Activated T-cell treated with anti-CD3 and anti-CD28 coated beads for 24 hours (primary cell): ENCODE measurements at places on chromosomes 2 and 18.

DNA sequence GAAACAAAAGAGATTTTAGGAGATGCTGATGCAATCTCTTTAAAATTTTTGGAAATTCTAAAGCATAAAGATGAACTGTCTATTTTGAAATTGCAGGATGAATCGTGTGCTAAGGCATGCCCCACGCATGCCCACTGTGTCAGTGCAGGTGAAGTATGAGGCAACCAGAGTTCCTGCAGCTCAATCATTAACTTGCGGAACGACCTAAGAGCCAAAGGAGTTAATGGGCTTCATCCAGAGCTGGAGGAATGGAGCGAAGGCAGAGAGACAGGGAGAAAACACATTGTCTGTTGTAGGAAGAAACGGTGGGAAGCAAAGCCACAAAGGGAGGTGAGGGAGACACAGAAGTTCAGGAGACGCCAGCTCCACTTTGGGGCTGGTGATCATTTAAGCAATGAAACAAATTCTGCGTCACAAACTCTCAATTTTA, 265.2 kb downstream of the CCDC85A start:
- no peak for DNase-seq

GRCh38 chr2:80169811-80170594, 134.5 kb downstream of the LRRTM1 start:
- DNase-seq, result no peak

GRCh38 chr2:86598966-86599365, 24.7 kb downstream of the RNF103 start:
- DNase-seq, result no peak

- no peak for DNase-seq
These were observed 93.2 kb downstream of the UNC80 start for GRCh38 chr2:209864716-209865295.

- no peak for DNase-seq
These were observed 547.3 kb upstream of the FANCL start for GRCh38 chr2:58788402-58788801.

DNA sequence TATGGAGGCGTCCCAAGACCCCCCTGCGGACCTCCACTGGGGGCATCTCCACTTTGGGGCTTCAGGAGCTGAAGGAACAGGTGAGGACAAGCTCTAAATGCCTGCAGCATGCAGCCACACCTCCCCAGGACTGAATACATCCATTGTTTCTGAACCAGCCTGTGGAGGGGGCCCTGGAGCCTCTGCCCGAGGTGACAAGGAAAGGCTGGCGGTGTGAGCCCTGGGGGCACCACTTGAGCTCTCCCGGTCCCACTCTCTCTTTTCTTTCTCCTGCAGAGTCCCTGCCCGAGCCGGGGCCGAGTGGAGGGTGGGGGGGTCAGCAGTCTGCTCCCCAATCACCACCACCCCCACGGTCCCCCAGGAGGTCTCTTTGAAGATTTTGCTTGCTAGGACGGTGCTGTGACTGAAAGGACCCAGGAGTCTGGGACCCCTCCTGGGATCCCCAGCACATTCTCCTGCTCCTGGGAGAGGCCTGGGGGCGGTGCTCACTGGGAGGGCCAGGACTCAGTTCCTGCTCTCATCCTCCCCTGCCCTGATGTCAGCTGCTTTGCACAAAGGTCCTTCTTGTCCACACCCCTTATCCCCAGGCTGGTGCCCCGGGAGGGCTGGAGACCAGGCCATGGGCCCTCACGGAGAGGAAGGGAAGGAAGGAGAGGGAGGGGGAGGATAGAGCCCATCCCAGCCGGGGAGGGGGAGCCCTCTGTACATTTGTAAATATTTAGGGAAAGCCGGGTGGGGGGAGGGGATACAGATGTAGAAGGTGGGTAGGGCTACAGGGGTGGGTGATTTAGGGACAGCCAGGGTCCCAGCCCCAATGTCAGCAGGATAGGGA, 5.7 kb downstream of the CHPF start:
- no peak for DNase-seq

- DNase-seq, result no peak
These were observed 120.9 kb downstream of the TMEFF2 start for GRCh38 chr2:192073878-192074277.

GRCh38 chr2:134218930-134219658, 34.8 kb upstream of the MGAT5 start:
- no peak for DNase-seq

DNA sequence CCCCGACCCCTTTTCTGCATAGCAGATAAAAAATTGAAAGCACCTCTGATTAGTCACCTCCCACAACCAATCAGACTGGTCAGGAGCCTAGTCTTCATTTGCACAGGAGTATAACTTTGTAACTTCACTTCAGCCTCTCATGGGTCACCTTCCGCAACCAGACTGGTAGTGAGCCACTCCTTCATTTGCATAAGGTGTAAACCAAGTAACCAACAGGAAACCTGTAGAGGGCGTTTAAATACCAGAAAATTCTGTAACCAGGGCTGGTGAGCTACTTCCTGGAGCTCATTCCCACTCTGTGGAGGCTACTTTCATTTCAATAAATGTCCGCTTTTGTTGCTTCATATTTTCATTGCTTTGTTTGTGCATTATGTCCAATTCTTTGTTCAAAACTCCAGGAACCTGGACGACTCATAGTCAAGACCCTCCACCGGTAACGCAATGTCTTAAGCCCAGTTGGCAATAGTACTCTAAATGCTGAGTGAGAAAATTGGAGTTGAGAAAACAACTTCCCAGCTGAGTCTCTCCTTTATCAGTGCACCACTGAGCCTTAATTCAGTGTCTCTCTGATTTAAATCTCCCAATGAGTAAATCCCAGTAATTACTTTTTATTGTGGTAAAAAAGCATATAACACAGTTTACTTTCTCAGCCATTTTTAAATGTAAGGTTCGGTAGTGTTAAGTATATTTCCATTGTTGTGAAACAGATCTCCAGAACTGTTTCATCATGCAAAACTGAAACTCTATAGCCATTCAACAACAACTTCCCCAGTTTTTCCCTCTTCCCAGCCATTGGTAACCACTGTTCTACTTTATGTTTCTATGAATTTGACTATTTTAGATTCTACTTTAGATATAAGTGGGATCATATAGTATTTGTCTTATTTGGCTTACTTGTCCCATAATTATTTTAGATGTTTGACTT, 392.7 kb upstream of the SLC8A1 start:
- DNase-seq, result no peak

DNA sequence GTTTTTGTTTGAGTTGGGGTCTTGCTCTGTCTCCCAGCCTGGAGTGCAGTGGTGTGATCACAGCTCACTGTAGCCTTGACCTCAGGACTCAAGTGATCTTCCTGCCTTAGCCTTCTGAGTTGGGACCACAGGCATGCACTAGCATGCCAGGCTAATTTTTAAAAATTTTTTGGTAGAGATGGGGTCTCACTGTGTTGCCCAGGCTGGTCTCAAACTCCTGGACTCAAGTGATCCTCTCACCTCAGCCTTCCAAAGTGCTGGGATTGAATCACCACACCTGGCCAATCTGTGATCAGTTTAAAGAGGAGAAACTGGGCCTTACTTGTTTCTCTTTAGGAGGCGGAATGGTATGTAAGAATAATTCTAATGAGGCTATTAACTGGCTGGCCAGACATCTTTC, 49.9 kb downstream of the IMPA2 start:
- no peak for DNase-seq

DNA sequence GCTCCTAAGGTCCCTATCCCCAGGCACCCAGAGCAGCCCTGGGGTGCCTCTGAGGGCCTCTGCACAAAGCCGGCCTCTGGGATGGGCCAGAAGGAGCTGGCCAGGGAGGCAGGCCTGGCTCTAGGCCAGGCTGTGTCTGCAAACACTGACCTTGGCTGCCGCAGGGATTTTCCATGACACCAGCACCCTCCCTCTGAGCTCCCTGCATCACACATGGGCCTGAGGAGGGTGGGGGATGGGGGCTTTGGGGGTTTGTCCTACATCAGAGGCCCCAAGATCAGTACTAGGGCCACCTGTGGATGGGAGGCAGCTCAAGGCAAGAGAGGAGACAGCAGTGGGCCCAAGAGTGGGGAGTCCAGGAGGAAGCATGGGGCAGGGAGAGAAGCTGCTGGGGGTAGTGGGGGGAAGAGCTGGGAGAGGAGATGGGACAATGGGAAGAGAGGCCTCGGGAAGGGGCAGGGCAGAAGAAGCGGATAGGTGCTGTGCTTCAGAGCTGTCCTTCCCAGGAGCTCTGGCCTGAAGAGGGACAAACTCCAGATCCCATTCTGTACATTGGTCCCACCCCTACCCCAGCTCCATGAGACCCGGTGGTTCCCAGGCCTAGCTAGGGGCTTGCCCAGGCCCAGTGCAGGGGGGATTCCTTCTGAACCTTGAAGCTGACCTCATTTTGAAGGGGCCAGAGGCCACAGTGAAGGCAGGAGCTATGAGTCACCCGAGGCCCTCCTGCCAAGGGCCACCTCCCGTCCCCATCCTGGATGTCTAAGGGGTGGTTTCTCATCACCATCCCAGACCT, 28.0 kb downstream of the KCNK3 start:
- no peak for DNase-seq

DNA sequence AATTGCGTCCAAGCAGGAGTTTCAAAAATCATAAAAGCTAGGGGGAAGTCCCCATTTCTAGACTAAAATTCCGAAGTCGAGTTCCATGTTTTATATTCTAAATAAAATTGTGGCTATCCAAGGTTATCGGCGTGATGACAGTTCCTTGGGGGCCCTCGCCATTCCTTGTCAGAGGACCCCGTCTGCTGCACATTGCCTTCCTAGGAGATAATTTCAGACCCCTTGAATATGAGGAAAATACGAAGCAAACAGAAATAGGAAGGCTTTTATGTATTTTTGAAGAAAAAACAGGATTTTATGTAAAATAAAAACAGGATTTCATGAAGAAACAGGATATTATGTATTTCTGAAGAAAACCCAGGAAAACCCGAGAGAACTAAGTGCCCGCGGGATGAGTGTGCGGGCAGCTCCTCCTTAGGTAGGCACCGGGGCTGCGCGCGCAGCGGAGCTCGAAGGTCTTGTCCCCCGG, 465 bp upstream of the PLEKHA3 start:
- no peak for DNase-seq

GRCh38 chr2:289362-290089, 1.6 kb upstream of the ALKAL2 start:
- DNase-seq, result no peak

DNA sequence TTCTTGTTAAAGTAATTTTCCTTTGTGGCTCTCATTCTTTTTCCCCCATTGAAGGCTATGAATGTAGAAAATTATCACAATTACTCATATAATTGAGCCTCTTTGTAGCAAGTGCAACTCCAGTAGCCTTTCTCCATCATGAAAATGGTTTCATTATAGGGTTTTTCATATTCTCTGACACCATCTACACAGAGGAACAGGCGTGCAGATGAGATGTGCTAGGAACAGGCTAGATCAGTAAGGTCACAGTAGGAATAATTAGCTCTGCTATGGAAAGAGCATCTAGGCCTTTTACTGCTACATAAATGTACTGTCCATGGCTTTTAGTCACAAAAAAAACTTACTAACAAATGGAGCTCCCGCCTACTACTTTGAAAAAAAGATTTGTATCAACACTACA, 12.6 kb upstream of the DLX1 start:
- no peak for DNase-seq

- no peak for DNase-seq
These were observed 18.6 kb upstream of the KCNG2 start for GRCh38 chr18:79779021-79779699.

DNA sequence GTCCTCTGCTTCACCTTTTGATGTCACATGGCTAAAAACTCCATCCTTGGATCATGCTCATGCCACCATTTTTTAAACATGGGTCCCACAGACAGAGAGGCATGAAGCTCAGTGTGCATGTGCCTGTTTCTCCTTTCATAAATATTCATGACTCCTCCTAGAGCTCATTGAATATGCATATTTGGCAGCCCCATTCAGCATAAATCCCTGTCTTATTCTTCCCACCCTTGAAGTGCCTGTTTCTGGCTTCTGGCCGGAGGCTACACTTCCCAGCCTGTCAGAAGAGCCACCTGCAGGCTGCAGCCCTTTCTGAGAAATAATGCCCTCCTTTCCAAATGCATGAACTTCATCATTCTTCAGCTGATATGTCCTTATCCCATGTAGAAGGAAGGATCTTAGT, 109.7 kb downstream of the LDLRAD4 start:
- no peak for DNase-seq

DNA sequence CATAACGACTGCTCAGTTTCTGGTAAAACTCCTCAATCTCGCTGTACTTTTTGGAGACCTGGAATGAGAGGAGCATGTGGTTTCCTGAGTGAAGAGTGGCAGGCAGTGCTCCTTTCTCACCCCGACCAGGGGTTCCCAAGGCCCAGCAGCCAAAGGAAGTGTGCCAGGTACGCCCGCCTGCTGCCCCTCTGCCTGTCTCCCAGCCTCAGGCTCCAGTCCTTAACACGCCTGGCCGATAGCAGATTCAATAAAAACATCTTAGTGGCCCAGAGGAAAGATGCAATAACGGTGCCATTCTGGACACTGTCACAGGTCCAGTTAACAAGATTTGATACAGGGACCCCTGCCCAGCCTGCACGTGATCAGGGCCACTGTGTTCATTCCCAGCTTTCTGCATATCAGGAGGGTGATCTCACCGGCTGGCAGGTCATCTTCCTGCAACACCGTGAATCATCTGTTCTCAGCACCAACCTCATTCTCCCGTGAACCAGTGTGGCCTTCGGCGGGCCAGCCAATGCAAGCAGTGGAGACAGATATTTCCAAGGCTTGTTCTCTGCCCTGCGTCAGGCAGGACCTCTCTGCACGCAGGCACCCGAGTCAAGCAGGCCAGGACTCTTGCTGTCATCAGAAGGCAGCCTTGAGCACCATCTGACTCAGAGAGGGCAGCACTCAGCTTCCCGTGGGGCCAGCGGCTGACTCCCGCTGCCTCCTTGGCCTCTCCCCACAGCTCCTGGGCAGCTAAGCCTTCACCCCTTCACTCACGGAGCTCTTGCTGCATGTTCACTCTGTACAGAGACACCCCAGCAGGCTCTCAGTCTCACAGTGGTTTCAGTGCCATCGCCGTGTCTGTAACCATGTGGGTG, 9.5 kb downstream of the HS1BP3 start:
- no peak for DNase-seq

DNA sequence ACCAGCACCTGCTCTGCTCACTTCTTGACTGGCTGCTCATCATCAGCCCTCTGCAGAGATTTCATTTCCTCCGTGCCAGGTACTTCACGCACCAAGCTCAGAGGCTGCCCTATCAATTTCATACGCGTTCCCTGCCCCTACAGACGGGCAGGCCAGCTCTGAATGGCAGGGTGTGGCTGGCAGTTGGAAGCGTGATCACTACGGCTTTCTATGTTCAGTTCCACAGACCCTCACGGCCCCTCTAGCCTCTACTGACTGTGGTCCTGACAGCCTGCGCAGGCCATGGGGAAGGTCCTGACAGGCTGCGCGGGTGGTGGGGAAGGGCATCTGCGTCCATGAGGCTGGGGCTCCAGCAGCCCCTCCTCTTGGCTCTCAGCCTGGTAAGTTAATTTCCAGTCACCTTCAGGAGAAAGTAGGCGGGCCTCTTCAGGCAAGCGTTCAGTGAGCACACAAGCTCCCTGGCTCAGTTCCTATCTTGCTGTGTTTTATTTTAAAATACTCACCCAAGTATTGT, 154.8 kb downstream of the ZNF236 start:
- no peak for DNase-seq
